Head of caudate nucleus (tissue), 42 donors: ENCODE measurements at places on chromosomes 5 and 9.

DNA sequence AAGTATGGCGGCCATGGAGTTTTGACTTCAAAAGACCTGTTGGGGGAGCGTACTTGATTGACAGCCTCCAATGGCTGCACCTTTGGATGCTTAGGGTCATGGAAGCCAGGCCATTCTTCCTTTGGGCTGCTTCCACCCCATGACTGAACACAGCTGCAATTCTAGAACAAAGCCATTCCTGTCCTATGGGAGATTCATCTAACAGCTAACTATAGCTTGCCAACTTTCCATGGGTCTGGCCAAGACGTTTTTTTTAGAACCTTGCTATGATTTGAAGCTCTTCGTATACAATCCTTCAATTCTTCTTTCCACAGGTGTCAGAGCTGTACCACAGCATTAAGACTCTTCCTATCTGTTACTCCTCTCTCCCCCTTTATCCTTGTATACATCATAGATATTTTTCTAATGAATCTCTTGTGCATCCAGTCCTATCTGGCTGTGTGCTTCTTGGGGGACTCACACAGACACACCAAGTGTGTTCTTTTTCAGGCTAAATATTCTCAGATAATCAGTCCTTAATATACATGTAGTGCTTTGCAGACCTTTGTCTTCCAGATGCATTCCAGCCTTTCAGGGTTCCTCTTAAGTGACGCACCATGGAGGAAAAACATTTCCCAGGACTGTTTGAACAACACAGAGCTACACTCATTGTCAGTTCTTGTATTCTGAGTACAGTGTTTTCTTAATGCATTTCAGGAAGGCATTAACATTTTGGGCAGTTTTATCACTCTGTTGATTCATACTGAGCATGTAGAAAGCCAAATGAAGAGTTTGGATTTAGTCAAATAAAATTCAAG lies 198.9 kb downstream of the TAF11L14 start:
- no peak for DNase-seq

GRCh38 chr9:127980060-127980705 lies 606 bp downstream of the EEIG1 start:
- no peak for DNase-seq

DNA sequence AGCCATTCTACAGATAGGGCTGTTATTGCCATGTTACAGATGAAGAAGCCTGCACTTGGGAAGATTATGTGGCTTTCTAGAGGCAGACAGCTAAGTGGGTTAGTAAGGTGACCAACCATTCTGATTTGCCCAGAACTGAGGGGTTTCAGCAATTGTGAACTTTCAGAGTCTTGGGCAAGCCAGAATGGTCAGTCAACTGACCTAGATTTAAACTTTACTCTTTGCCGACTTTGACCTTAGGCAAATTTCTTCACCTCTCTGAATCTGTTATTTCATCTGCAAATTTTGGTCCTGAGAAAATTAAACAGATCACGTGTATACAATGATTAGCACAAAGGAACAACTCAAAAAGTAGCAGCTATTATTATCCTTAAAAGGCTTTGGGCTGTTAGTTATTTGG lies 20.4 kb upstream of the TNFSF8 start:
- no peak for DNase-seq

- DNase-seq = peak; percentile 73
These were observed 105.4 kb upstream of the FER start for GRCh38 chr5:108642170-108642906.

GRCh38 chr9:121718084-121718483 lies 66.7 kb downstream of the DAB2IP start:
- DNase-seq = peak; percentile 81

DNA sequence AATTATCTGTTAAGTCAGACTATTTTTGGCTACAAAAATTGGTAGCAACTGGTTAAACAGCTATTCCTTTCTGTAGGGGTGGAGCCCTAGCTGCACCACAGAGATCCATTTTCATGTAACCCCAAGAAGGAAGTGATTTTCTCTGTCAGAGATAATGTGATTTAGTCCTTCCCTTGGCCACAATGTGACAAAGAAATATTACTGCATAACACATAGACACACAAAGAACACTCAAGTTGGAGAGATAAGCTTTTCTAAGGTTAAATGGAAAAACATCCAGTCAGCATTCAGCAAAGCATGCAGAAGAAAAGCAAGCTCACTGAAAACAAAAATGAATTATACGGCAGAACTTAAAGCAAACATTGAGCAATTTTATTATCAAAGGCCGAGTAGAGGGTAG lies 227.8 kb upstream of the CDH9 start:
- DNase-seq = no peak

- DNase-seq = no peak
These were observed 5.2 kb downstream of the GM2A start for GRCh38 chr5:151258201-151258611.

DNA sequence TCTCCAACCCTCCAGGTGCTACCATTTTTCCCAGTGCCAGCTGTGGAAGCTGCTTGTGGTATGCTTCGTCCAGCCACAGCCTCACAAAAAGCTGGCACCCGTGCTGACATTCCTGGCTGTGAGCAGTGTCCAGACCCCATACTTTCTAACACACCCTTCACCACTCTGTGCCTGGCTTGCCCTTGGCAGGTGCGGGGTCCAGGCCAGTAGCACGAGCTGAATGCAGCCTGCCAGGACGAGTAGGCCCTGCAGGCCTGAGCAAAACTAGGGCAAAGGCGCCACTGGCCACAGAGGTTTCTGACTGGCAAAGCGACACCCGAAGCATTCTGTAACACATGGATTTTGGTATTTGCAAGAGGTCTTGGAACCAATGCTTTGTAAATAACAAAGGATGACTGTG lies 26.0 kb upstream of the GHR start:
- no peak for DNase-seq

DNA sequence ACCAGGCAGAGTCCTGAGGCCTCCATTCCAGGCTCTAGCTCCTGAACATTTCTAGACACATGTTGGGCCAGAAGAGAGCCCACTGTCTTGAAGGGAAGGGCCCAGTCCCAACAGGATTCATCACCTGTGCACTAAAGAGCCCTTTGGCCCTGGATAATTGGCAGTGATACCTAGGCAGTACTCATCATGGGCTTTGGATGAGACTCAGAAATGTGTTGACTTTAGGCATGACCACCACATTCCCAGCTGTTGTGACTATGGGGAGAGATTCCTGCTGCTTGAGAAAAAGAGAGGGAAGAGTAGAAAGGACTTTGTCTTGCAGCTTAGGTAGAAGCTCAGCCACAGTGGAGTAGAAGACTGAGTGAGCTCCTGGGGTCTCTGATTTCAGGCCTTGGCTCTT lies 138.4 kb upstream of the DAPK1 start:
- DNase-seq = no peak

- no peak for DNase-seq
These were observed 330.9 kb upstream of the GRIA1 start for GRCh38 chr5:153159616-153160015.

DNA sequence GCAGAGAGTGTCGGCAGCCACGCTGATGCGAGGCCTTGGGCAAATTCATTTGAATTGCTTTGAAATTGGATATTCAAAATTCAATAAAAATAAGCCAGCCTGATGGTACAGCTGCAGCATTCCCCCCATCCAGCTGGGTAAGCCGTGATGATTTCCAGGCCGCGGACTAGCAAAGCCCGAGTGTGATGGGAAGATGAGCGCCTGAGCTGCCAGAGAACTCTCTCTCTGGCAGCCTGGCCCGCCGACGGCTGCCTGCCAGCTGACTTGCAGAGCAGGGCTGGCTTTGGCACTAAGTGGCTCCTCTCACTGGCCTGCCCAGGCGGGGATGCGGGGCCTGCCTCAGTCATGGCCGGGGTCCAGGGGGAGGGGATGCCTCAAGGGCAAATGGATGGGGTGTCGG lies 268.3 kb upstream of the WWC1 start:
- DNase-seq = peak; percentile 77

DNA sequence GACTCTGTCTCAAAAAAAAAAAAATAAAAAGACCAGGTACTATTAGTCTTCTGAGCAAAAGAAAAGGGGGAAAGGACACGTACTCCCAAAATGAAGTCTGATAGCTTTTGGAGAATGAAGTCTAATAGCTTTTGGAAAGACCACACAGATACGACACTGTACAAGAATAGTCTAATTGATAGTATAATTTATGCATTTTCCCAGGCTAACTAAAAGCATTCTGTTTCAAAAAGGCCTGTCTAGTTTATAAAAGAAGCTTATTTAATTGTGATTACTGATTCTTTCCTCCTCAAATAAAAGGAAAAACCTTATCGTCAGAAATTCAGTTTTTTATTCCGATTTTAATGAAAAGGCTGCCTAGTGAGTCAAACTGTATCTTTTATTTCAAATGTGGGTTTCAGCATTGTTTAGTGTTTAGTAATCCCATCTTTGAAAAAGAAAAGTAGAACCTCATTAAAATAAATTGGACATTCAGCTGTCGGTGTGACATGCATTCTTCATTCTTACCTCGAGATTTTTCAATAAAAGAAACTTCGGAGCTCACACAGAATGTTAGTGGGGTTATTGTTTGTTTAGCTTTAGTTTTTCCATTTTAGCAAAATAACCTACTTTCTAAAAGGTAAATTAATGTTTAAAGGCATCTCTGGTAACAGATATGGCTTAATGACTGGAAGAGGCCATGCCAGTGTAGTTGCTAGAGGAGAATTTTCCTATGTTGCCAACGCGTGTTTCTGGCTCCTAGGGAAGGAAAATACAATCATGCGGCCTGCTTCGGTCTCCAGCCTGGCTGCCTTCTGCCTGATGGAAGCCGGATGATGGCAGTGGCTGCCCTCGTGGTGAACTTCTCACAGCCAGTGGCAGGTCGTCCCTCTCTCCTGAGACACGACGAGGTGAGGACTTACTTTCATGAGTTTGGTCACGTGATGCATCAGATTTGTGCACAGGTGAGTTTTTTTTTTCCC lies 70.0 kb downstream of the NLN start:
- peak; percentile 74 for DNase-seq

- DNase-seq = no peak
These were observed 355.6 kb upstream of the IZUMO3 start for GRCh38 chr9:24901319-24901718.

DNA sequence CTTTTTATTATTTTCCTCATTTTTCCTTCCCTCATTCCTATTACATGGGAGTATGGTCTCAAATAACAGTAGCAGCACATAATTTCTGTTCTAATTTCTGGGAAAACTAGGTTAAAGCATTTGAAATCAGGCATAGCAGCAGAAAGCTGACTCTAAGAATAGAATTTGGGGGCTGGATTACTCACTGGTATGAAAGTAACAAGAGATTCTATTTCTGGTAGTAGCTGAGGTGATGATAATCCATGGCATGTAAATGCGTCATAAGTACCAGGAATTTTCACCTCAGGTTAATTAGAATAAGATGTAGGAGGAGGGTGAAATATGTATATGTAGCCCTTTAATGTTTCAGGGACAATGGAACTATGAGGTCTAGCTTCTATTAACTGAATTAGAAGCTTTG lies 662.0 kb downstream of the PTPRD start:
- no peak for DNase-seq

GRCh38 chr5:52709167-52709925 lies 78.4 kb upstream of the ITGA1 start:
- DNase-seq = no peak

GRCh38 chr5:351084-351920 lies 29.8 kb downstream of the AHRR start:
- DNase-seq = no peak

DNA sequence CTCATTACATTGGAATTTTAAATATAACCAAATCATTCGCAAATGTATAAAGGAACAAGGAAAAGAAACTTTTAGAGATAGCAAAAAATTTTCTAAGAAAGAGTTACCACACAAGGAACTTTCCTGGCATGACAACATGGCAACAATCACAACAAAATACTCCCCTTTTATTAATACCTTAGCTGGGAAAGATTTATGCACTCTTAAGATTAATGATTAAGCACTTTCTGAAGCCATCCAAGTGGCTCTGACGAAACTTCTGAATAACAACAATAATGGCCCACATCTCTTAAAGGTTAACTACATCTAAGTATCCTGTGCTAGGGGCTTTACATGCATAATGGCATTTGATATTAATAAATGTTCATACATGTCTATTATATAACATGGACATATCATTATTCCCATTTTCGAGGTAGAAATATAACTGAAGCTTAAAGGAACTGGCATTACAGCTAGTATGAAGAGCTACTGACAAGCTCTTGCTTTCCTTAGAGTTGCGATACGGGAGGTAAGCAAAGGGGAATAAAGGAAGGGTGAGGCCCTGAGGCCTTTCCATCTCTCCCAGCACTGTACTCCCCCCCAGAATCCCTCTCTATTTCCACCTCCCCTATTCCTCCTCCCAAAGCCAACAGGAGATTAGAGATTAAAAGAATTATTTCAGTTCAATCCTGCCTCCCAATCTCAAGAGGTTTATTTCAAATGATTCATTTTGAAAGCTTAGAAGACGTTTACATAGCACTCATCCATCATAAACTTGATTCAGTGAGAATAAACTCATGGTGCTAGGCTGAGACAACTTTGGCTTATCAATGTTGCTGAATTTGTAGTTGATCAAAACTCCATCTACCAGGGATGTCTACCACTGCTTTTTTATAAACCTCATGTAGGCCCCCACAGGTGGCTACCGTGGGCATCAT lies 9.6 kb downstream of the MTMR12 start:
- no peak for DNase-seq

DNA sequence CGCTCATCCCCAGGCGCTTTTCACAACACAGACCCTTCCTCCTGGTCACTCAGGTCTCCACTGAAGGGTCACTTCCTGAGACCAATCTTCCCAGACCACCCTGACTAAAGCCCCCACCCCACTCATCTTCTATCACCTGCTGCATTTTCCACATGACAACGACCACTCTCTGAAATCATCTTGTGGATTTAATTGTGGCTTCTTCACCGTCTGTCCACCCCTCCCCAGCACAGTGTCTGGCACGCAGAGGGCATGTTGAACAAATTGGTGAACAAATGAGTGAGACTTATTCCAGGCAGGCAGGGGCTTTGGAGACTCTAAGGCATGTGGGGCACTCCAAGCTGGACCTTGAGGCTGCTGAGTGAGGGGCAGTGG lies 8.8 kb downstream of the BARX1 start:
- DNase-seq = no peak

DNA sequence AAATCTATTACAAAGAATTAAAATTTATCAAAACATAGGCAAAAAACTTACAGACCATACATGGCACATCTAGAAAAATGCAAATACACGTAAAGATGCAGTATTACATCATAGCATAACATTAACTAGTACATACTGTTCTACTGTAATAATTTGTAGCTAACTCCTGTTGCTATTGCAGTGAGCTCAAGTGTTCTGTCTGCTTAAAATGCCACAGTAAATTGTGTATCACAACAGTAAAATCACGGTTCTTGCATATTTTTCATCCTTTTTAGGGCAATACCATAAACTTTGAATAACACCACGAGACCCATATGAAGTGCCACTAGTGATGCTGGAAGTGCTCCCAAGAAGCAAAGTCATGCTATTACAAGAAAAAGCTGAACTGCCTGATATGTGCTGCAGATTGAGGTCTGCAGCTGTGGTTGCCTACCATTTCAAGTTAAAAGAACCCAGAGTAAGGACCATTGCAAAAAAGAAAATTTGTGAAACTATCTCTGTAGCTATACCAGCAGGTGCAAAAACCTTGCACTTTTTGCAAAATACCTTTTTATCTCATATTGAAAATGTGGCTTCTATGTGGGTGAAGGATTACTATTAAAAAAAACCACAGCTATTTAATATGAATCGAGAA lies 14.2 kb downstream of the HOMER1 start:
- DNase-seq = no peak
